ENCODE measurements at places on chromosomes 1 and 21. TPM values are rescaled to one million over a fixed set of nuclear protein-coding genes. Genes with fewer than 3 reads are reported as not detected.

GRCh38 chr1:178034676-178035075 is 59.2 kb upstream of the RASAL2 start:
- H3K4me1 ChIP-seq: no peaks in the 10 kb centered on the region
- H3K27ac ChIP-seq: no peak overlapping the region
- no peaks in the 10 kb centered on the region for H3K36me3 ChIP-seq

GRCh38 chr1:184637664-184638240 is 116.9 kb downstream of the EDEM3 start:
- no peaks in the 10 kb centered on the region for H3K27me3 ChIP-seq
- DNase-seq: no peak
- peaks cover 24% of the 10 kb centered on the region for H3K4me1 ChIP-seq
- peaks cover 15% of the 10 kb centered on the region for H3K36me3 ChIP-seq

GRCh38 chr1:183237046-183237445 is 51.0 kb downstream of the LAMC2 start:
- H3K36me3 ChIP-seq: no peaks in the 10 kb centered on the region
- H3K4me1 ChIP-seq: peaks cover 17% of the 10 kb centered on the region
- H3K4me3 ChIP-seq: no peak overlapping the region
- H3K27me3 ChIP-seq: no peaks in the 10 kb centered on the region

DNA sequence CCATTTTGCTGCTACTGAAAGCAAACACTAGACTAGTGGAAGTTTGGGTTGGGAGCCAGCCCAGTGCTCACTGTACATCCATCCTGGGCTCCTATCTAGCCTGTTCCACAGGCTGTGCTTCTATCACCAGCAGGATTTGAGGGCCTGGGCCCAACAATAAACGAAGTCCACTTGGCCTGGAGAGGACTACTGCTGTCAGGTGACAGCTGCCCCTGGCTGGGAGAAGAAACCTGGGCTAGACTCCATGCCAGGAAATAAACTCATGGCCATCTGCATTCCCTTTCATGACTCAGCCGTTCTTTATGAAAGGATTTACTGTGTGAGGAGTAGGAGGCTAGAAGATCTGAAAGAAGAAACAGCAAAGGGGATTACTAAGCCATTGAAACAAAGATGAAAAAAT is 35.5 kb downstream of the COLGALT2 start:
- peak overlapping the region; percentile 96 for H3K27ac ChIP-seq
- DNase-seq: no peak
- peaks cover 6% of the 10 kb centered on the region for H3K36me3 ChIP-seq
- H3K4me3 ChIP-seq: peak overlapping the region; percentile 58
- H3K27me3 ChIP-seq: no peaks in the 10 kb centered on the region

- peak overlapping the region; percentile 47 for H3K27ac ChIP-seq
- peaks cover 12% of the 10 kb centered on the region for H3K4me1 ChIP-seq
- H3K36me3 ChIP-seq: no peaks in the 10 kb centered on the region
- H3K4me3 ChIP-seq: peak overlapping the region; percentile 52
Observed at GRCh38 chr1:35564037-35564883, 6.7 kb downstream of the NCDN start.

- H3K27ac ChIP-seq: no peak overlapping the region
- H3K4me1 ChIP-seq: no peaks in the 10 kb centered on the region
- peak; percentile 11 for DNase-seq
Observed at GRCh38 chr1:18302788-18303413, 177.8 kb upstream of the KLHDC7A start.

DNA sequence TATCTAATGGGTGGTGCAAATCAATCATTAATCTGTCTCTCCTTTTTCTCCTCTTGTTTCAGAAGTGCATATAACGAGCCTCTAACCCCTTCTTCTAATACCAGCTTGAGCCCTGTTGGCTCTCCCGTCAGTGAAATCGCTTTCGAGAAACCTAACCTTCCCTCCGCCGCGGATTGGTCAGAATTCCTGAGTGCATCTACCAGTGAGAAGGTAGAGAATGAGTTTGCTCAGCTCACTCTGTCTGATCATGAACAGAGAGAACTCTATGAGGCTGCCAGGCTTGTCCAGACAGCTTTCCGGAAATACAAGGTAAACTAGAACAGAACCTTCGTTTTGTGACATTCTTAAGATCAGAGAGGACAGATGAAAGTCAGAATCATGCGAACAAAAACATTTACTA is 25.3 kb upstream of the VAMP3 start:
- no peak overlapping the region for H3K27ac ChIP-seq
- DNase-seq: no peak
- no peaks in the 10 kb centered on the region for H3K4me1 ChIP-seq
- no peak overlapping the region for H3K4me3 ChIP-seq
- H3K27me3 ChIP-seq: no peaks in the 10 kb centered on the region

KRTAP12-2 gene
- not detected for total RNA-seq

GRCh38 chr1:21647431-21648351 is 21.5 kb downstream of the RAP1GAP start:
- peaks cover 18% of the 10 kb centered on the region for H3K27me3 ChIP-seq
- peak; percentile 79 for DNase-seq
- no peaks in the 10 kb centered on the region for H3K36me3 ChIP-seq

DNA sequence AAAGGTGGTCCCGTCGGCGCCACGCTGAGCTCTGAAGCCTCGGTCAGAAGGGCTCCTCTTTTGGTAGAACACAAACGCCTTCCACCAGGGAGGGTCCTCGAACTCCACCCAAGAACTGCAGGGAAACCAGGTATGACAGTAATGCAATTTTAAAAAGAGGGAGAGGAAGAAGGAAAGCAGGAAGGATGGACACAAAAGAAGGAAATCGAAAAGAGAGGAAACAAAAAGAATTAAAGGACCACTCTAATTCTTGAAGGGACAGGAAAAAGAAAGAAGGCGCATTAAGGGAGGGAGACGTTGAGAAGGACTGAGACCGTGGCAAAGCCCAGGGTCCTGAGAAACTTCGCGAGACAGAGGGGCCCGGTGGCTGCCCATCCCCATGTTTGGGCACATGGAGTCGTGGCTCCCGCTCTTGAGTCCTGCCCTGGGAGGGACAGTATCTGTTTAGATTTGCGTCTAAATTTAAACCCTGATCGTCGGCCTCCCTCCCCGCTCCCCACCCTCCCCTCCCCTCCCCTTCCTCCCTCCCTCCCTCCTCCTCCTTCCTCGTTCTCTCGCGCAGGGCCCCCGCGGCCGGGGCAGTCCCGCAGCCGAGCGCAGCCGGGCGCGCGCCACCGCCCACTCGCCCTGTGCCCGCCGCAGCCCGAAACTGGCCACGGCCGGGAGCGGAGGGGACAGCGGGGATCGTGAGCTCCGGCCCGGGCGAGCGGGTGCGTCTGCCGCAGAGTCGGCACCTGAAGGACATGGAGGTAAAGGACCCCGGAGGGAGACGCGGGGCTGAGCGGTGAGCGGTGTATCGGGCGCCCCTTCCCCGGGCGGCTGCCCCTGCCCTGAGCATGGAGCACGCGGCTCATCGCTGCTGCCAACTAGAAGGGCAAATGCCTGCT is at the start of gene RCSD1:
TSS of gene RCSD1 (plus strand) at position 552 of the 887 bp plus-strand sequence. CDS start at position 744, 192 bp downstream.
- H3K27ac ChIP-seq: no peak within 1 kb of the TSS
- H3K4me3 ChIP-seq: peak within 1 kb of the TSS; percentile 72
- peaks cover 66% of the 10 kb centered on the region for H3K27me3 ChIP-seq

GRCh38 chr1:117702654-117703053 is 96.8 kb downstream of the TENT5C start:
- peaks cover 3% of the 10 kb centered on the region for H3K27me3 ChIP-seq
- H3K4me1 ChIP-seq: no peaks in the 10 kb centered on the region
- no peak for DNase-seq
- no peak overlapping the region for H3K4me3 ChIP-seq
- no peak overlapping the region for H3K27ac ChIP-seq
- H3K36me3 ChIP-seq: no peaks in the 10 kb centered on the region

SPRR3 gene
- total RNA-seq: not detected

GRCh38 chr1:184114818-184115398 is 63.4 kb downstream of the TSEN15 start:
- H3K4me1 ChIP-seq: peaks cover 10% of the 10 kb centered on the region
- no peak overlapping the region for H3K4me3 ChIP-seq
- DNase-seq: no peak
- peaks cover 6% of the 10 kb centered on the region for H3K36me3 ChIP-seq

GRCh38 chr21:45828580-45829570 is 152.7 kb upstream of the COL6A1 start:
- H3K4me1 ChIP-seq: peaks cover 17% of the 10 kb centered on the region
- no peak overlapping the region for H3K4me3 ChIP-seq
- no peaks in the 10 kb centered on the region for H3K36me3 ChIP-seq

- H3K4me1 ChIP-seq: no peaks in the 10 kb centered on the region
- H3K4me3 ChIP-seq: no peak overlapping the region
- DNase-seq: no peak
- no peak overlapping the region for H3K27ac ChIP-seq
- no peaks in the 10 kb centered on the region for H3K36me3 ChIP-seq
Observed at GRCh38 chr1:2441746-2442145, 29.4 kb upstream of the PEX10 start.

Measured in neural crest cell (in vitro differentiated cells).